NCI-H1092 (cell line): ENCODE measurements at places on chromosomes 5 and 9.

DNA sequence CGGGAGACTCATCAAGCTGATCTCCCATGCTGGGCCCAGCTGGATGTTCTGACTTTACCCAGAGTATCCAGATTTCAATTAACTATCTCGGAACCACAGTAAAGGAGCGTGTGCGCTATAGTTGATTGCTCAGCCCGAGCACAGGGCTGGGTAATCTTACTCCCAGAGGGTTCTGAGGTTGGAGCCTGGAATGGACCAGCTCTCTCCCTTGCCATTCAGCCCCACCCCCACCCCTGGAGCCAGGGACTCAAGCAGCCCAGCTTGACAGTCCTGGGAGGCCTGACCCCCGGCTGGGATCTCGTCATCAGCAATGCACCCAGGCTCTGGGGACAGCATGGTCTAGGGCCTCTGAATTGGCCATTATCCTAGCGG, 23.7 kb upstream of the PTGES start:
- no peak for DNase-seq

DNA sequence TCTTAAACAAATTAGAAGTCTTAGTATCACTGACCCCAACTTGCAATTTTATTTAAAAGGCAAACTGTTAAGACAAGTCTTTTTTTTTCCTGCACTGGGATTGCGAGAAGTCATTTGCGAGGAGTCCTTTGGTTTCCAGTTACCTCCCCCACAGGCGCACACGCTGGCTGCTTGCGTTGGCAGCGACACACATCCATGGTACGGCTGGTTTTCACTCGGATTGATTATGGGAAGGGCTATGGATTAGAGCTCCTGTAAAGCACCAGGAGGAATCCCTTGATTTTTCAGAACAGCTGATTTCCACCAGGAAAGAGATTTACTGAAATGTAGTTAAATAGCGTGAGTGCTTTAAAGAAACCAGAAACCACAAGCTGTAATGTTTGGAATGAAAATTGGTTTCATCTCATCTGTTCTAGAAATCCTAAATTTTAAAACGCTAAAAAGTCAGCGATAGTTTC, 737 bp downstream of the SLC1A3 start:
- no peak for DNase-seq

DNA sequence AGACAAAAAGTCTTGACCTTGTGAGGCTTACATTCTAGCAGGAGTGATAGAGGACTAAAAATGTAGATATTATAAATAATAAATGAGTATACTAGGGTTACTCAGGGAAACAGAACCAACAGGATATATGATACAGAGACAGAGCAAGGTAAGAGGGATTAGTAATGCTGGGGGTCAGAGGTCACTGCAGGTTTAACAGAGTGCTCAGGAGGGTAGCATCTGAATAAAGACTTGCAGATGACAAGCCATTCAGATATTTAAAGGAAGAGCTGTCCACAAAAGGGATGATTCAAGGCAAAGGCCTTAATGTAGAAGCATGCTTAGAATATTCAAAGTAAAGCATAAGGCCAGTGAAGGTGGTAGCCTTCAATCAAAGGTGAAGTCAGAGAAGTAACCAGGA, 65.6 kb upstream of the SEMA6A start:
- DNase-seq: no peak

- DNase-seq: no peak
Measured at GRCh38 chr5:168114444-168115017, 176.9 kb upstream of the WWC1 start.

DNA sequence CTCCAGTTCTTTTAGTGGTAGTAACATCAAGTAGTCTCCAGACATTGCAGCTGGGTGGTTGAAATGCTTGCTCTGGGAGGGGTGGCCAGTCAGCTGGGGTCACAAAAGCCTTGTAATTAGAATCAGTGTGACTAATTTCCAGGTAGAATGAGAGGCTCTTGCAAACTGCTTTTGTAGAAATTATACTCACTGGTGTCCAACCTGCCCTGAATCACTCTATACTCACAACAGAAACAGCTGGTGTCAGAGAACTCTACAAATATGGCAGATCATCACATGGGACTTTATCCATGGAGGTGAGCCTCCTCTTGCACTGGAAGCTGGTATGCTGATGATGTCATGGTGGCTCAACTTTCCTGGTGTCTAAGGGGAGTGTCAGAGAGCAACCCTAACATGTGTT, 71.3 kb downstream of the SH3TC2 start:
- DNase-seq: no peak

- DNase-seq: no peak
Measured at GRCh38 chr5:69528035-69528434, 32.0 kb upstream of the GTF2H2C start.

DNA sequence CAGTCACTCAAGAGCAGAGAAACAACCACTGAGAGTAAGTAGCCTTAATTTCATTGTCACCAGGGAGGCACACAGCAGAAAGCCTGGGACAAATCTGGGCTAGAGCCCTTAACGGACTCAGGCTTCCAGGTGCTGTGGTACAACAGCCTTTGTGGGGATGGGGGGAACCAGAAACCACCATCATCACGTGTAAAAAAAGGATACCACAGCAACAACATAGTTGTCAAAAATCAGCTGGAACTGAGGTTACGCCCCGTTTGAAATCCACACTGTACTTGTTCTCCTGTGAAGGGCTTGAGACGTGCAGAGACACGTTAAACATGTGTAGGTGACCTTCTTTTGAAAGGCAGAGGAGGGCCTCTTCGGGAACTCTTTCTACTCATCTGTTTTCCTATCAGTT, 16.6 kb upstream of the PLPP1 start:
- DNase-seq: no peak

GRCh38 chr5:6468104-6468503, 19.4 kb downstream of the UBE2QL1 start:
- DNase-seq: no peak

DNA sequence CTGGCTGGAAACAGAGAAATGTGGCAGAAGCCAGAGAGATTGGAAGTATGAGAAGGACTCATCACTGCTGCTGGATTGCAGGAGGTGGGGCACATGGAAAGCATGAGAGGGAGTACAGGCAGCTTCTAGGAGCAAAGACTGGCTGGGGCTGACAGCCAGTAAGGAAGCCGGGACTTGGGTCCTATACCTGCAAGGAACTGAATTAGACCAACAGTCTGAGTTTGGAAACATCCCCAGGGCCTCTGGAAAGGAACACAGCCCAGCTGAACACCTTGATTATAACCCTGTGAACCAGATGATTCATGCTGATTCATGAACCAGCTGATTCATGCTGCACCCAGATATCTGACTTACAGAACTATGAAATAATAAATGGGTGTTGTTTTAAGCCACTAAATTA, 93.4 kb downstream of the OSTF1 start:
- no peak for DNase-seq

DNA sequence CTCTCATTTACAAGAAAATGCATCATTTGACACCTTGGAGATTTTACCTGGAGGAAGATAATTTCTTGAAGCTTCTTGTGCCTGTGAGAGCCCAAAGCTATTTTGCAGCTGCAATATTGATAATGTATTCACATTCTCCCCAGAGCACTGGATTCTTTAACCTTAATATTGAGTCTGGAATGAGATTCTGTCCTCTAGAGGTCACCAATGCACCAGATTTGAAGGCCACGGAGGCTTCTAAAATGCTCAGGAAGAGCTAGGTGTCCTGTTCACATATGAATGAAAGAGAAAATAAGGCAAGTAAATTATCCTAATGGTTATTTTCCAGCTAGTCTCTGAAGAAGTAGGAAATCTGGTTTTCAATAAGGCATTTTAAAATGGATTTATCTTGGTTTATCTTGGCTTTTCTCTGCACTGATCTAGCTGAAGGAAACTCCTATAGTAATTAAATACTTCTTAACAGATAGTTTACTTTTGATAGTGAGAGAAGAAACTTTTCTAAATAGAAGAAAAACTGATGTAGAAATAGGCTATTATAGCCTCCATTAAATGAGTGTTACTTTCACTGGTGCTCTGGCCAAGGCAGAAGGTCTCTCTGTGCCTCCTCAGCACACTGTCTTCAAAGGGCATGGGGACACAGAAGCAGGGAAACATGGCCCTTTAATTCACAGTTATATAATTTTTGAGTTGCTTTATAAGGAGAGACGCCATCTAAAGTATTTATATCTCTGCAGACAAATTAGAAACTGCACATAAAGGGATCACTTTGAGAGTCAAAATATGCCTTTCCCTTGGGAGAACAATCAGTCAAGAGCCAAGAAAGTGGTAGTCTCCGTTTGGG, 297.0 kb upstream of the ACTBL2 start:
- no peak for DNase-seq

DNA sequence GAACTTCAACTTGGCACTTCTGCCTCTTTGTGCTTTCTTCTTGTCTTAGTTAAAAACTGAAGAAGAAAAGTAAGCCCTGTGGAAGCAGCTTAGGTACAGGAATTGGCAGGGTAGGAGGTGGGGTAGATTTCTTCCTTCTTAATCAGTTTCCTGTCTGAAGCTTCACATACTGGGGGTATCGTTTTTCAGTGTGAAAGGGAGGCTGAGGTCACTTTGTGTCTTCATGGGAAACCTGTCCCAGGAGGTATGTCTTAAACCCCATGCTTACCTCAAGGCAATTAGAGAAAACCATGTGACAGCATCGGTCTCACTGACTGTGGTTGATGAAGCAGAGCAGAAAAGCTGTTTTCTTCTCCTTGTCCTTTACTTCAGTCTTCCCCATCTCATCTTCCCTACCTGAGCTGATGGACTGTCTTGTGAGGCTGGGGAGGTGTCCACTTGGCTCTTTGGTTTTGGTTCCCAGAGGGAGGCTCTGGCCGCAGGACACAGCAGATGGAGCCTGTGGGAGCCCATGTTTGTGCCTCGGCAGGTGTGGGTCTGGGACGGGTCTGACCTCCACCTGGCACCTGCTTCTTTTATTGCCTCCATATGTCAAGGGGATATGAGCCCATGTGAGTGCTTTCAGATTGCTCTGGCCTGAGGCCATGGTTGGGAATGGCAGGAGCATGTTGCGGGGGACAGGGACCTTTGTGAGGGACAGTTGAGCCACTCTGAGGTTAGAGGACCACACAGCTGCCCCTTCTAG, 47.0 kb downstream of the SH3GL2 start:
- no peak for DNase-seq

DNA sequence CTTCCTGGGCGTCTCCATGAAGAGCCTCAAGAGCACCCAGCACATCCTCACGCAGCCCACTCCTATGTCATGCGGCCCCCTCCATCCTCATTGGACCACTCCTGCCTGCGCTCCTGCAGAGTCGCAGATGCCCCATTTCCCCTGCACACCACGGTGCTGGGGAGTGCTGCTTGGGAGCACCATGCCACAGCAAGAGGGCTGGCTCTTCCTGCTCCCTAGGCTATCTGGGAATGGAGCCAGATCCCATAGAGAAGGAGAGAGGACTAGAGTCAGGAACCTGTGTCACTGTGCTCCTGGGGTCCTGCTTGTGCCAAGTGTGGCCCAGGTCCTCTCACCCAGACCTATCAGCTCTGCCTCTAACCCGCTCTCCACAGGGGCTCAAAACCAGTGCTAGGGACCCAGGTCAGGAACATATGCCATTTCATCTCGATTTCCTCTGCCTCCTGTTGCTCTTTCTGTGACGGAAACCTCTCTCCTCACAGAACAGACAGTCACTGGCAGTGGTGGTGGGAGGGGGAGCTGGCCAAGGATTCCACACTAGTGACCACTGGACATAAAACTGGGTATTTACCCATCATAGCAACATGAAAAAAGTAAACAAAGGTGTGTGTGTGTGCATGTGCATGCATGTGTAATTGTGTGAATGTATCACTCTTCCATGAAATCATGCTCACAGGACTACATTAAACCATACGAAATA, 178.4 kb downstream of the TTLL11 start:
- DNase-seq: no peak

DNA sequence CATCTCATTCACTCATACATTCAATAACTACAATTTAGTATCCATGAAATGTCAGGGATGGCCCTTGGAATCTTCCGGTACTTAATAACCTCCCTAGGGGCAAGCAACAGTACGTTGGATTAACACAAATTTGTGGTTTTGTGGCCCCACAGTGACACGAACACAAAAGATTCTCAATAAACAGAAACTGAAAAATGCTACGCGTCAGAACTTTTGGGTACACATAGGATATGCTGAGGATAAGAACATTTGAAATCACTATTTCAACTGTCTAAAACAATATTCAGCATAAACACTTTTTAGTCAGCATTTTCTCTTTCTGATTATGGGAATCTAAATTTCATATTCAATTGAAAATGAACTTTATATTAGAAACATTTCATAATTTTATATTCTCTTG, 107.0 kb upstream of the GPR151 start:
- no peak for DNase-seq

- DNase-seq: no peak
Measured at GRCh38 chr5:171474230-171474813, 54.9 kb downstream of the FGF18 start.

DNA sequence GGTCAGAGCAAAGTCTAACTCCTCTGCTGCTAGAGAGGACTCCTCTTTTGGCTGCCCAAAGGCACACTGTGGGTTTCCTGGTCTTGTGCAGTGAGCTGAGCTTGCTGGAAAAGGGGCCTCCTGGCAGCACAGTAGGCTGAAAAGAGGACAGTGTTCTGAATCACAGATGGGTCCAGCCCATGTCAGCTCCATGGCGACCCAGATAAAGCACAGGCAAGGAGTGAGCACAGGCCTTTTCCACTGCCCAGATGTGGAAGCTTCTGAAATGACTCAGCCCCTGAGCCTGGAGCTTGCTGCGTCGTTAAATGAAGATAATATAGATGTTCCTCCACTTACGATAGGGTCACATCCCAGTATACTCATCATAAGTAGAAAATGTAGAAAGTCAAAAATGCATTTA, 8.1 kb downstream of the CCDC180 start:
- DNase-seq: no peak

- no peak for DNase-seq
Measured at GRCh38 chr5:32833127-32833526, 122.0 kb downstream of the NPR3 start.

- DNase-seq: no peak
Measured at GRCh38 chr9:126468141-126468825, 141.7 kb downstream of the MVB12B start.

DNA sequence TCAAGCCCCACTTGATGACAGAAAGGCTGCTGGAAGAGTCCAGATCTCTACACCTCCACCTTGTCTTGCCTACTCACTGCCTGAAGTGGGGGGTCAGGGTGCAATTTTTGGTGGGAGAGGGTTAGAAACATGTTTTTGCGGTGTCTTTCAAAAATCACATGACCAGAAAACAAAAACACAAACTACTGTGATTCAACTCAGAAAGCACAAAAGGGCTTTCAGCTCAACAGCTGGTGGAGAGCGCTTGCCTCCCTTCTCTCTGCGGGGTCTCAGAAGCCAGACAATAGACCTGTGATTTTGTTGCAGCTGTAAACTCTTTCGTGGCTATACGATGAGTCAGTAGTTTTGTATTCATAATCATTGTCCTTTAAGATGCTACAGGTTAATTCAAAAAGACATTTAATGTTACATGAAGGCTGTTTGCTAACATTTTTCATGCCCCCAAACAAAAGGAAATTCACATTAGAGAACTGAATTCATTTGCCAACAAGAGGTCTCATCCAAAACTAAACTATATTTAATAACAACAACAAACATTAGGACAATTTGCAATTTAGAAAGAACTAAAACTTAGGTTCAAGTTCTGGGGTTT, 172.6 kb upstream of the RAI14 start:
- no peak for DNase-seq
